ENCODE measurements at places on chromosomes 6 and 20.

GRCh38 chr6:391559-392440 is at the start of gene IRF4:
Gene IRF4 (plus strand): TSS chr6:391752. CDS start chr6:393153, 1,401 bp downstream.
- DNase-seq, result no peak

- DNase-seq, result no peak
These were observed 92.0 kb downstream of the OLIG3 start for GRCh38 chr6:137402143-137402680.

GRCh38 chr20:46077642-46078305 is 12.0 kb downstream of the NCOA5 start:
- DNase-seq, result no peak

DNA sequence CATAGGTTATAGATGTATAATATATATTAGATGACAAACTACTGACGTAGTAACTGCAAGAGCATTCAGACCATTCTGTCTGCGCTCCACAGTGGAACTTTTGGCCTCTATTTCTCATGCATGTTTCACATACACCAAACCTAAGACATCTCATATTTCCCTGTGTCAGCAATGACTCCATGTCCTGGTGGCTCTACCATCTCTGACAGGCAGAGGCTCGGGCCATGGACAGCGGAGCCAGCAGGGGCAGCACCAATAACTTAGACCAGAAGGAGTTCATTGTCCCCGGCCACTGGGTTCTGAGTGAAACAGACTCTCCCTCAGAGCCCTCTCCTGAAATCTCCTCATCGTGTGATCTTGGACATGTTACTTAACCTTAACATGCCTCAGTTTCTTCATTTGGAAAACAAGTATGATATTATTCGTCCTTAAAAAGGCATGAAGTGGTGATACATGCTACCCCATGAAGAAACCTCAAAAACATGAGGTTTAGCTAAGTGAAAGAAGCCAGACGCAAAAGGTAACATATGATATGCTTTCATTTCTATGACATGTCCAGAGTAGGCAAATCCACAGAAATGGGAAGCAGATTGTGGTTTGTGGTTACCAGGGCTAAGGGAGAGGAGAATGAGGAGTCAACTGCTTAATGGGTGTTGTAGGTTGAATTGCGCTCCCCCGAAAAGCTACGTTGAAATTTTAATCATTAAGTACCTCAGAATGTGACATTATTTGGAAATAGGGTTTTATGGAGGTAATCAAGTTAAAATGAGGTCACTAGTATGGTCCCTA is 564.0 kb upstream of the JARID2 start:
- no peak for DNase-seq

- DNase-seq, result no peak
These were observed 310.4 kb downstream of the TFAP2B start for GRCh38 chr6:51129043-51129442.

DNA sequence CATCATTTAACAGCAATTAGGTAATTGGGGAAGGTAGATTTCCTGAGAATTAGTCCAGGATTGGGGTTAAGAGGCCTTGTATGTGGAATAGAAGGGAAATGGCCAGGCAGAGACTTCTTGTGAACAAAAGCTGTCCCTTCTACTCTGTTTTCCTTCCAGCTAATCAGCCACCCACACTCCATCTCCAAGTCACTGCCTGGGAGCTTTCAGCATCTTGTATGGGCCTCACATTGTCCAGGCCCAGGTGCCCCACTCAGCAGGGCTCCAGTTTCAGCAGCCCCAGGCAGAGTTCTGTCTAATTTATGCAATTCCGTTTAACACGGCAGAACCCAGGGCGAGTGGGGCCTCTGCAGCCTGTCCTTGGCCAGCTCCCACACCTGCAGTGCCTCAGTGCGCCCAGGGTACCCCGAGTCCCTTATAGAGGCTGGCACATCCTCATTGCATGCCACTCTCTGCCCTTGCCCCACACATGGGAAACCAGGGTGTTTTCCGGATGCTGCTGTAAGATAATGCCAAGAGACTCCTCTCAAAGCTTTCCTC is 113.0 kb downstream of the EDN3 start:
- no peak for DNase-seq

DNA sequence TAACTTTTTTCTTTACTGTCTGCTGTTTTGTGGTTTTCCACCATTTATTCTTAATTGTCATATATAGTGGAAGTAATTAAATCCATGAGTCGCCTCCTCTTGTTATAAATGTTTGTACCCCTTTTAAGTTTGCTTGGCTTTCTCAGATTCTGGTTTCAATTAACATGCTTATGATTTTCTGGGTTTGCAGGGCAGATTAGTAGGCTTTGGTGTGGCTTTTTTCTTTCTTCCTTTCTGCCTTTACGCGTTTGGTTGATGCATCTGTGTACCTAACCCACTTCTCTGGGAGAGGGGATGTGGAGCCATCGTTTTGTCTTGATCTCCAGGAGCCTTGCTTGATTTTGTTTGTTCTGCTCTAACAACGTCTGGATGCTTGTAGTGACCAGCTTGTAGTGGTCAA is 100.4 kb downstream of the JARID2 start:
- no peak for DNase-seq

DNA sequence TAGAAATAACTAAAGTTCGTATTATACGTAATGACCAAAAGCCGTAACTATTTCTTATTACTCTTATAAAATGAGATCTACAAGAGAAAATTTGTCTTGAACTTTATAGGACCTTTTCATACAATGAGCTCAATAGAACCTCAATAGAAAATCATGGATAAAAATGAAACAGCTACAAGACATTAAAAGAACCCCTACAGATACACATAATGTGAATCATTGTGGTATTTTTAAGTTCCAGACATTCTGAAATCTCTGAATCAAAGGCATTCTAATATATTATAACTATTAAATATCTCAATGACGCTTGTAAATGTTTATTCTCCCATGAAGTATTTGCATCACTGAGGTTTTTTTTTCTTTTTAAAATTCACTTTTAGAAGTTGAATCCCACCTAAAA is 22.2 kb upstream of the POU3F2 start:
- no peak for DNase-seq
